Activated CD4-positive, alpha-beta T cell treated with anti-CD3 and anti-CD28 coated beads for 1 hour (primary cell): ENCODE measurements at places on chromosomes 5 and 9.

GRCh38 chr5:169171515-169171914, 129.4 kb downstream of the SLIT3 start:
- no peak for DNase-seq

- DNase-seq, result no peak
Measured at GRCh38 chr5:176716320-176716719, 69.0 kb downstream of the TSPAN17 start.

DNA sequence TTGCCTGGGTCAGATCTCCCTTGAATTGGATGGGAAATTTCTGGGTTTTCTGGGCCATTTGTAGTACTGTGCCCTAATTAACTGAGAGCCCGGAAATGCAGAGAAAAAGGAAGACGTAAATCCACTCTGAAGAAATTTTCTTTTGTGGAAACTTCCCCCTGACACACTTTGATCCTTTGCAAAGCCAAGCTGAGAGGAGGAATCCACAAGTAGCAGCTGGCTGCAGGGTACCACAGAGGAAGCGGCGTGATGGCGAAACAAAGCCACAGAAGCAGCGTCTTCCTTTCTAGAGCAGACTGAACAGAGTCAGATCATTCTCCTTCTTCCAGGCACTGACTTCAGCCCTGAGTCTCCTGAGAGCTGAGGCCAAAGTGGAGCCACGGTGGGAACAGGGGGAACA, 47.1 kb upstream of the ZNF354A start:
- DNase-seq, result no peak

GRCh38 chr9:122090981-122091380, 2.1 kb downstream of the TTLL11 start:
- DNase-seq, result no peak

DNA sequence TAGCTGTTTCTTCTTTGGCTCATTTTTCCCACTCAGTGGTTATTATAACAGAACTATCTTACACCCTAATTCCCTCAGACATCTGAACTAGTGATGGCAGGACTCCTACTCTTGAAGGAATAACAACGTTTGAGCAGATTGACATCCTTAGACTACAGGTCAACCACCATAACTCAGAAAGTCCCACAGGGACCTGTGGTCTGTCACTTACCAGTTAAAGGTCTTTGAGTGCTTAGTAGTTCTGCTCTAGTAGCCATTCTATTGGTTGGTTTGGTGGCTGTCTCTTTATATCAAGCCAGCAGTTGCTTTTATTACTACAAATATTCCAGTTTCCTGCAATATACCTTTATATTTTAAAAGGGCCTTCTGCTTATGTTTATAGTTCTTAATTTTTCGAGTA, 67.2 kb upstream of the FCHO2 start:
- no peak for DNase-seq

- no peak for DNase-seq
Measured at GRCh38 chr5:133612249-133612860, at the start of gene FSTL4. Gene FSTL4 (minus strand): TSS chr5:133612541.

GRCh38 chr5:179195561-179196404, 135.6 kb downstream of the ZNF354C start:
- no peak for DNase-seq

DNA sequence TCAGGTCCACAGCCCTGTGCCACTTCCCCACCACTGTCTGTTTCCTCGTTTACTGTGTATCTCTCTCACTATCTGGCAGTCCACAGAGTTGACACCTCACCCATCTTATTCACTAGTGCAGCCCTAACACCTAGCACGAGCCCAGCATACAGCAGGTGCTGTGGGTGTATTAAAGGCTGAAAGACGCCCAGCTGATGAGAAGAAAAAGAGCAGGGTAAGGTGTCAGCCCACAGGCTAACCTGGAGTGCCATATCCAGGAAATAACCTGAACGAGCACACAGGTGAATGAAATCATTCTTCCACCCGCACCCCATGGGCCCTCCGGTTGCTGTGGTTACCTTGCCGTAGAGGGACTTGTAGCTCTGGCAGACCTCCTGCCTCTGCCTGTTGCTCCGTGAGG, 18.6 kb downstream of the ANXA6 start:
- DNase-seq, result no peak

- no peak for DNase-seq
Measured at GRCh38 chr9:76161541-76161940, 232.7 kb downstream of the RFK start.

DNA sequence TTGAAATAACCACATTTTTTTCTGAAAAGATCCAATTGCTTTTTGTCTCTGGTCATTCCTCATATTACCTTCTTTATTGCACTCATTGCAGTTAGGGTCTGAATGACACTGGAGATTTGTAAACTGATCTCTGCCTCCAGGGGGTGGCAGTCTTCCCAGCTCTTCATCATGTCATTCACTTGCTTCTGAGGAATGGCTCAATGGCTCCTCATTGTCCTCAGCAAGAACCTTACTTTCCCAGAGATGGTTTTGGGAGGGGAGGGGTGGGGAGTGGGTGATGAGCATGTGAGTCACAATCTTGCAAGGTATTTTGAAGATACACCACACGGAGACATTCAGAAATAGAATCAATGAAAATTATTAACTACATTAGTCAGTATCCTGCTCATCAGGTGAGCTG, 159.8 kb upstream of the GAS1 start:
- no peak for DNase-seq

GRCh38 chr5:133219296-133219695, 167.5 kb downstream of the HSPA4 start:
- no peak for DNase-seq

DNA sequence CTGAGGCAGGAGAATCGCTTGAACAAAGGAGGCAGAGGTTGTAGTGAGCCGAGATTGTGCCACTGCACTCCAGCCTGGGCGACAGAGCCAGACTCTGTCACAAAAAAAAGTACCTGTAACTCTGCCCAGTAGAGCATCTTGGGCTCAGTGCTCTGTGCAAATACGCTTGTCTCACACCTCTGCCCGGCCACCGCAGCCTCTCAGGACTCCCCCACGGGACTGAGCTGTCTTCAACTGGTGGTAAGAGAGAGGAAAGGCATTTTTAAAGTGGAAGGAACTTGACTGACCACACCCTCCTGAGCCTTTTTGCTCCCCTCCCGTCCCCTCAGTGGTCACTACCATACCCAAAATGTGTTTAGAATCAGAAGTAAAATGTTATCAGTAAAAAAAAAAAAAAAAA, 174.3 kb upstream of the PIK3R1 start:
- DNase-seq, result no peak

- DNase-seq, result no peak
Measured at GRCh38 chr5:122311497-122311960, 508 bp upstream of the SNCAIP start.

DNA sequence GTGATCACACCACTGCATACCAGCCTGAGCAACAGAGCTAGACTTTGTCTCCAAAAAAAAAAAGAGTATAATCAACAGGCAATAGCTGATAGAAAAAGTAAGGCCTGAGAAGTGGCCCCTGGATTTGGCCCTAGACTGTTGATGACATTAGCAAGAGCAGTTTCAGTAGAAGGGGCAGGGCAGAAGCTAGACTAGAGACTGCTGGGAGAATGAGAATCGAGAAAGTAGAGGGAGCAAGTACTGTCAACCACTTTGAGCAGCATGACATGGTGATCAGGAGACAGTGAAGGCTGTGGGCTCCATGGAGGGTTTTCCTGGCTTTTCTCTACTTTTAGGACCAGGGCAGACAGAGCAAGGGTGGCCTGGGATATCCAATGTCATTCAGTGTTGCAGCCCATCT, 34.9 kb upstream of the B4GALT1 start:
- no peak for DNase-seq

DNA sequence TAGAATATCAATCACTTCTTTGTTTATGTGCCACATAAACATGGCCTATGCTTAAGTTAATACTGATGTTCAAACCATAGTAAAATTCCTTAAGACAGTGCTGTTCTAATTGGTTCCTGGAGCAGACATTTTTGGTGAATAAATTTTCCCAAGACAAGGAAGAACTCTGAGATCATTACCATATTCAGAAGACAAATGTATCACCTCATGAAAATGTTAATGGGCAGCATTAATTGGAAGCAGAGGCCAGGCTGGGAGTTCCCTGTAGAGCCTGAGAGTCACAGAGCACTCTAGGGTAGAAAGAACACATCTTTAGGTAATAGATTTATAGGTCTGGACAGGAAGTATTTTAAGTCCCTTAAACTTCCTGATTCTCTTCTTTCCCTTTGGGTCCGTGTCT, 240.2 kb downstream of the MAN2A1 start:
- no peak for DNase-seq

DNA sequence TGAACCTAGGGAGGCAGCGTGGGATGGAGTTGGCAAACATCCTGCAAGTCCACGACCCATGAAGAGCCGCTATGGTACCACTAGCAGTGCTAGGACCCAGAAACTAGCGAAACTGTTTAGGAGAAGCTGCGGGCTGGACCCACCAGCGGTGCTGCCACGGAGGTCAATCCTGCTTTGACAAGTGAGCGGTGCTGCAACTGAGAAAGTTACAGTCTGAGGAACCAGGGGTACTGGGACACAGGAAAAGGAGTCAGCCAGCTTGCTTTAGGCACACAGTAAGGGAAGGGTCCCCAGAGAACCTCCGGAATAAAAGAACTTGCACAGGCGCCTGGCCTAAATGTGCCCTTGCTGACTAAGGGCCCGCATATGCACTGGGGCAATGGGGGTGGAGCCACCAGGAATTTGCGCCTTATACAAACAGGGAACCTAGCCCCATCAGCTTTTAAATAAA, 23.6 kb upstream of the ANXA2R start:
- DNase-seq, result no peak

DNA sequence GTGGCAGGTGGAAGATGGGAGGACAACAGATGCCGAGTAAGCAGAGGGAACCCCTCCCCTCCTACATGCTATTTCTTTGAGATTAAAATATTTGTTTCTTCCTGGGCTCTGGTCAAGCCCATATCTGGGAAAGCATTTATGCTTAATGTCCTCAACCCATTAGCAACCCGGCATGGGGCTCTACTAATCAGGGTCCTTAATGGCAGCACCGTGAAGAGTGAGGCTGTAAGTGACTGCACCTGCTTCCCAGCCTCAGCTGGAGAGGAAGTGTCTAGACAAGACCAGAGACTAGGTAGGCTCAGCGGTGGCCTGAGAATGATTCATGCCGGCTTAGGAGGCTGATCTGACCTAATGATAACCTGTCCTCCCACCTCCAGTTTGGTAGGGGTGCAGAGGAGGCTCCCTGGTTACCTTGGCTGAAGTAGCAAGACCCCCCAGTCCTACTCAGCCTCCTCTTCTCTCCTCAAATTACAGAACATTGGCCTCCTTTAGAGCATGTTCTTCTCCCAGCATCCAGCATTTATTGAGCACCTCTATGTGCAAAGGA, 61.3 kb upstream of the HSPA9 start:
- DNase-seq, result no peak

GRCh38 chr9:104905931-104906330, 22.0 kb downstream of the ABCA1 start:
- DNase-seq, result no peak

GRCh38 chr5:93072831-93073459, 508.1 kb downstream of the NR2F1-AS1 start:
- no peak for DNase-seq

DNA sequence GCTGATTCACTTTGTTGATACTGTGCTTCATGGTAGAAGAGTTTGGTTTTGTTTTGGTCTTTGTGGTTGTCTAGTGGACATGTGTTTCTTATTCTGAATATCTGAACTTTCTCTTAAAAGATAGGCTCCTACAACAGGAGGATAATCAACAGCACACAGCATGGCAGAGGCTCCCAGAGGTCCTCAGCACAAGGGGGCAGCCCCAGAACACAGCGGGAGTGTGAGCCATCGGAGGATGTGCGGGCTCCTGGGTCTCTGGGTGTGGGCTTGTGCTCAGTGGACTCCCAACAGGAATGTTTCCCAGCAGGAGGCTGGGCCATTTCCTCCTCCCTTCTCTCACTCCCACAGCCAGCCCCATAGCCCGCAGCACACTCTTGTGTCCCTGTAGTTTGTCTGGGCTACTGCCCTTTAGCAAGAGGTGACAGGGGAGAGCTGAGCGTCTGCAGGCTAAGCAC, 164.3 kb upstream of the OTULINL start:
- no peak for DNase-seq

DNA sequence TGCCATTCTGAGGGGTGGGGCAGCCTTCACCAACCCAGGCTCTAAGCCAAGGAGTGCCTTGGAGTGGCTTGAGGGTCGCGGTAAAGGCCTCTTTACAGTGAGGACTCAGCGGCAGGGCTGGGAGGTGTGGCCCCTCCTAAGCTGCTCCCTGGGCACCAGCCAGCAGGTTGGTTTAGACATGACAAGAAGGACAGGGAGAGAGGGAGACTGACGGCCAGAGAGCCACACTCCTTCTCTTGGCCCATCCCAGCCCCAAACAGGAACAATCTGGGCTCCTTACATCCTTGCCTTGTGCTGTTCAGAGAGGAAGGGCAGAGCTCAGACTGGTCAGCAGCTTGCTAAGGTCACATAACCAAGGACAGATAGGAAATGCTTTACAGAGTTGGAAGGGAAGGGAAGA, 94.5 kb downstream of the LMX1B start:
- no peak for DNase-seq

DNA sequence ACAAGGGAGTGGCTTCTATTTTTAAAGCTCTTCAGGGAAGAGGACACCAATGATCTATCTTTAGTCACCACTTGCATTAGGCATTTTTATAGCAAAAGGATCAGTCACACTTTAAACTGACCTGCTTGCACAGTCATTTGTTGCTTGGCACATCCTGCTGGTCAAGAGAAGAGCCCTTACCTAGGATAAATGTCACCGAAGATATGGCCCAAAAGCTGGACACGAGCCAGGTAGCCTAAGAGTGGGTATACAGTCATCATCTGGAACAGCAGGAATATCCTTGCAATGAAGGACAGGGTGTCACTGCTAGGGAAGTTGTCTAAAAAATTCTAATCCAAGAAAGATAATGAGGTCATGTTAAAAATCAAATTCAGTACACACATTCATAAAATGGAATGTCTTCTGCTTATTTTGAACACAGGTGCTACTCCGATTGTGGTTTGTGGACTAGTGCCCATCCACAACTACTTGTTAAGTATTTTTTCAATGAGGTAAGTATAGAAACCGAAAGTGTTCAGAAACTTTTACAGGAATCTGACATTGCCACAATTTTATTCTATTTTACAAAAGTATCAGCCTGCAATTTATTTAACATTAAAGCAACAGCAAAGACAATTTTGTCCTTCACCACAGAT, 78.4 kb downstream of the SLC38A9 start:
- DNase-seq, result no peak

GRCh38 chr5:121982146-121982892, 20.5 kb downstream of the SRFBP1 start:
- no peak for DNase-seq

DNA sequence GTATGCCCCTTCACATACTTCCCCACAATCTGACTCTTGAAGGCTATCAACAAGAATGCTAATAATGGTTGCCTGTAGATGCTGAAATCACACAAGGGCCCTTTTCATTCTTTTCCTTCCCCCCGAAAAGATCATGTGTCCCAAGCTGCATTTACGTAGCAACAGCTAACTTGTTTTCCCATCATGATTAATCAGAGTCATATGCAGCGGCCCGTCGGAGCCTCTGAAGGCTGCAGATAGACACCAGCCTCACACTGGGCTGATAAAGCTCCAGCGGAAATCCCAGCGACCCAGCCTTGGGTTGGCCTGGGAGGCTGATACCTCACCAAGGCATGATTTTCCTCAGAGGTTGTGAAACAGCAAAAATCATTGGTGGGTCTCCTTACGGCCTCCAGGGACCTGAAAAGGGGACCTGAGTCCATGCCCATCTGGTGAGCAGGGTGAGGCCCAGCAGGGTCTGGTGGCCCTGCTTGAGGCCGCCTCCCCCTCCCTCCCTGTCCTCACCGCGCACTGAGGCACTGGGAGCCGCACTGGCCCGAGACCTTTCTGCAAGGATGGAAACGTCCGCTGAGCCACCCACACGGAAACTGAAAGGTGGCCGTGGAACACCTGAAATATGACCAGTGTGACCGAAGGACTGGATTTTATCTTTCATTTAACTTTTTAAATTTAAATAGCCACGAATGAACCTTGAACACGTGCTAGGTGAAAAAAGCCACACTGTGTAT, 114.2 kb upstream of the PHYKPL start:
- no peak for DNase-seq
